ENCODE measurements at places on chromosomes 4 and X.

DNA sequence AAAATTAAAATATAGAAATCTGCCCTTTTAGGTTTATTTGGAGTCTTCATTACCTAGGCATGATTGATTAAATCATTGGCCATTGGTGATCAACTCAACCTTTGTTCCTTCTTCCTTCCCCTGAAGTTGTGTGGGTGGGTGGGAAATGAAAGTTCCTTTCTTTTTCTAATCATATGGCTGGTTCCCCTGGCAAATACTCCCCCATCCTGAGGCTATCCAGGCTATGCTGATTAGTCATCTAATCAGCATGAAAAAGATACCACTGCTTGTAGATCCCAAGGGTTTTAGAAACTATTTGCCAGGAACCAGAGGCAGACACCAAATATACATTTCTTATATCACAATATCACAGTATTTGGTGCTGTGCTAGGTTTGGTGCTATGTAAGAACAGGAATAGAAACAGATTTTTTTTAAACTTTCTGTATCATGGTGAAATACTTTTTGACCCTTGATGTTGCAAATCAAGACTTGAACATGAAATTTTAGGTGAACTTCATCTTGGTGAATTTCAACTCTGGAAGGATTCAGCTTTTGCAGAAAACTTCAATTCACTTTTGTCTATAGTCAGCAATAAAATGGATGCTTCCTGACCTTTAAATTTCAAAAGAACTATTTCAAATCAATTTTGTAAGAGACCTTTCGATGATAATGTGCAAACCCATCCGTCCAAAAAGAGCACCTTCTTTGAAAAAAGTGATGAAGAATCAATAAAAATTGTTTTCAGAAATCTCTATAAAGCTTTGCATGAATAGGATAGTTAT is 71.1 kb downstream of the CCSER1 start:
- DNase-seq: no peak

DNA sequence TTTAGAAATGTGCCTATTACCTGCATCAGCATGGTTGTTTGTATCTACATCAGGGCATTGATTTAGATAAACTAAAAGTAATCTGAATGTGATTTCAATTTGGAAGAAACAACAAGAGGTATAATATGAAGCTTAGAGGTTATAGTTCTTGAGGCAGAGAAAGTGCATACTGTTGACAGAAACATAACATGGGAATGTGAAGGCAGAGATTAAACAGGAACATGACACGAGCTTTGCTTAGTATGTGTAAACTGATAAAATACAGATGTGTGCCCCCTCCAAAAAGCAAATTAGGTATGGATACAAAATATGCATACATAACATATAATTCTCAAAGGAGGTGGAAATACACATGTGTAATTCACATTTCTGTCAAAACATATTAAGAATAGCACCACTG is 1180.2 kb upstream of the ADGRL3 start:
- no peak for DNase-seq

DNA sequence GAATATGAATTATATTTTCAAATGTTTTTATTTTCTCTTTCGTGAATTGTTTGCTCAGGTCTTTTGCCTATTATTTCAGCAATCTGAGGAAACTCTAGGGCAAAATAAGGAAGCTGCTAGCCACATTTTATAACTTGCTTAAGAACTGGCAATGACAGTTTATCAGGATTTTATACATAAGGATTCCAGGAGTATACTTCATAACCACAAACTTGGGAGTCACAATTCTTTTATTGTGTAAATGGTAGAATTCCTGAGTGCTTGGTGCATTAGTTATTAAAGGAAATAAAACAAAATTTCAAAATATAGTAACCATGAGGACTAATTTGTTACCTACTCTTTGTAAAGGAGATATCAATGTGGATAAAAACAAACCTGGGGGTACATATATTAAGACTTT is 54.4 kb downstream of the PALLD start:
- peak; percentile 88 for DNase-seq

- DNase-seq: no peak
These were observed 174.9 kb upstream of the CTSO start for GRCh38 chr4:156128616-156129015.

- peak; percentile 70 for DNase-seq
These were observed 909 bp upstream of the SLAIN2 start for GRCh38 chr4:48340276-48340964.

DNA sequence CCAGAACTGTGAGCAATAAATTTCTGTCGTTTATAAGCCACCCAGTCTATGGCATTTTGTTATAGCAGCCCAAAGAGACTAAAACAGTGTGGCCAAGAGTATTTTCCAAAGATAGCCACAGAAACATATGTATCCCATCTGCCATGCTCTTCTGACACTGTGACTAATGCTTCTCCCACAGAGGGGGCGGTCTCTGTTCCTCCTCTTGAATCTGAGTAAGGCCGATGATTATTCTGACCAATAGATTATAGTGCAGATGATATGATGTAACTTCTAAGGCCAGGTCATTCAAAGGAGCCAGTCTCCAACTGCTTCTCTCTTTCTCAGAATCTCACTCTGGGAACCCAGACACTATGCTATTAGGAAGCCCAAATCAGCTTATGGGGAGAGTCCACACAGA is 570.7 kb downstream of the BCOR start:
- DNase-seq: peak; percentile 67

DNA sequence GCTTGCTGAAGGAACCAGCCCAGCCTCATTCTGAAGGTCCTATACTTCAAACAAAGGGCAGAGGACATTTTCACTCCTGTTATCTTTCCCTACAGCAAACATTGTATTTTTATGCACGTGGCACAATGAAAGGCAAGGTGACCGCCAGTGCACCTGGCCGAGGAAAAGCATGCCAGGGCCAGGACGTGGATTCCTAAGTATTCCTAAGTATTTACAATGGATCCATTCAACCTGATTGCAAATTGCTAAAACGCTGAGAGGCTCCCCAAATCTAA is 127.9 kb upstream of the FTHL17 start:
- no peak for DNase-seq

- no peak for DNase-seq
These were observed 46.6 kb upstream of the MAGEC2 start for GRCh38 chrX:142251680-142252079.

- no peak for DNase-seq
These were observed 56.2 kb downstream of the LRRC66 start for GRCh38 chr4:51963841-51964517.

DNA sequence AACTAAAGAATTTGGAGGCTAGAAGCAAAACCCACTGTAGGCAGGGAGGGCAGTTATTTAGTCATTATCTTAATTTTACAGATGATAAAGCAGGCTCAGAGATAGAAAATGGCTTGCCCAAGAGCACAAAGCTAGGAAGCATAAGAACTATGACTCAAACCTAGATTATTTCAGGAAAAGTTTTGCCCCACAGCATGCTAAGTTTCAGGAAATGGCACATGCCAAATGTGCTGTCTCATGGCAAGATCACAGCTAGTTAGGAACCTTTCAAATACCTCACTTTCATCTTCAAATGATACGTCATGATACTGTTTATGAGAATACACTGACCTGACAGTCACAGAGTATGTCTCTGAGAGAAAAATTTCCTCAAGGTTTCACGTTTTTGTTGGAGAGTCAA is 78.5 kb upstream of the SPANXC start:
- no peak for DNase-seq

DNA sequence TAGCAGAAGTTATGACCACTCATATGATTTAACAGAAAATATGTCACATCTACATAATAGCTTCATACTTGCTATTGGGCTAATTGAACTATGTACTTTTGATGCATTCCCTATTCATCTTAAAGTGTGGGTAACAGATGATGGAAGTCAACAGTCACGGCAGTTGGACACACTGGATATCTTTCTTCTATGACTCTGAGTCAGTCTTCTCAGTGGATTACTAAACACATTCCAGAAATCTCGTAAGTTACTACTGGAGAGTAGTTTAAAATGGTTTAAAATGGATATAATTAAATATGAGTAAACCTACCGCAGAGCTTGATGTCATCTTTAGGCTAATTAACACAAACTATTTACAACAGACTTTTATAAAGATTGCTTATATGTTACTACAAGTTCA is 30.1 kb upstream of the CFAP299 start:
- DNase-seq: peak; percentile 76

GRCh38 chr4:76061982-76062381 is 12.5 kb upstream of the ART3 start:
- no peak for DNase-seq

GRCh38 chr4:23458054-23458453 is 431.8 kb downstream of the PPARGC1A start:
- DNase-seq: no peak

DNA sequence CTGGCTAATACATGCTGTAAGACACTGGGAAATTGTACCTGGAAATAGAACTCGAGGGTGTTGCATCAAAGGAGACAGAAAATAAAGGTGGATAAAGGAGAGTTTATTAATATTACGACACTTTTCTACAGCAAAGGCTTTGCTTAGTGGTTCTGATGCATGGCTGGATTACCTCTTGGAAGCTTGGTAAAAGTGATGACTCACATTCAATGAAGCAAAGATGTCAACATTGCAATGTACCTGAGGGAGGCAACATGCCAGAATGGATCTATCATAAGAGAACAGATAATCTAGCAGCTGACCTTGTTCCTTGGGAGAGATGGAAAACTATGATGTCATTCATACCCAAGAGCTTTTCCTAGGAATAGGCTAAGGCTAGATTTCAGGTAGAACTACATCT is 735.1 kb upstream of the DIAPH2 start:
- no peak for DNase-seq

- no peak for DNase-seq
These were observed 124.3 kb upstream of the GATB start for GRCh38 chr4:151885123-151885522.

DNA sequence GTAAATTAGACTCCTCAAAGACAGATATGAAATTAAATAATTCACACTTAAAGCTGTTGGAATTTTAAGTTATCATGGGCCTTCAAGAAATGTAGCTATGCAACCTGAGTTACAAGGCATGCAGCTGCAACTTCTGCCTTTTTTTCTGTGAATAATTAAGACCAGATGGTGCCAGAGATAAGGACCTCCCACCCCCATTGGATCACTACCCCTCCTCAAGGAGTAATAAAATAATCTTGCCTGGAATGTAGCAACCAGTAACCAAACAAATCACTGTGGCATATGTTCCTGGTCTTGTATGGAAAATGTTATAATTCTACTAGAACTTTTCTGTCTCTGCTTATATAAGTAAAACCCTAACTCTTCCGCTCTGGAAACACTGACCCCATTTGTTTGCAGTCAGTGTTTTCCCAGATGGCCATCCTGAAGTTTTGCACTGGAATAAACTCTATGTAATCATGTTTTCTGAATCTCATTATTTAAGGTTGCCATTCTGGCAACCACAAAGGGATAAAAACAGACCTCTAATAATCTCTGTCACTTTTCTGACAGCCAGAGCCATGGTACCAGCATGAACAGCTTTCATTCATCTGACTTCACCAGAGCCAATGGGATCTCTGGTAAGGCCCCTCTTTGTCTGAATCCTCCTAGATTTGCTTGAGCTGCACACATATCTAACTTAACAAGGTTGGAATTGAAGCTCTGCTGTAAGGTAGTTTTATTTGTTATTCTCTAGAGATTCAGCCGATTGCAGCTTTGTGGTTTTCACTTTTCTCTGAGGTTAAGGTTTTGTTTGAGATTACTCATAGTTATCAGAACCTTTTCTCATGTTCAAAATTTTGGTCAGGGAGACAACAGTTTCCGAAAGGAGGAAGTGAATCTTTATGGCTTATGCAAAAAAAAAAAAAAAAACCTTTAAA is 274.6 kb downstream of the NAF1 start:
- peak; percentile 12 for DNase-seq

DNA sequence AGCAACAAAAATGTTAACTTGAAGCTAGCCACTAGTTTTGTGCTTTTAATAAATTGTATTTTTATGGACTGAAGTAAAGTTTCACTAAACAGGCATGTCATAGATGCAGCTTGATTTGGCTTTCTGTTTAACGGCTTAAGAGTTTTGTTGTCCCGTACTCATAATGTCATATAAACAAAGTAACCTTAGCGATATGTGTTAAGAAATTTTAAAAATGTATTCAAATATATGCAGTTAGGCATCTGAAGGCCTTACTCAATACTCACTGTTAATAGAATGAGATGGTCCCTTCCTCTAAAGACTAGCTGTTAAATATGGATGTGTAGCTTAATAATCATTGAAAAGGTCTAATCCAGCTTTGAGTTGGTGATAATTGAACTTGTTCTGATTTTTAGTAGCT is 1.0 kb upstream of the SCLT1 start:
- no peak for DNase-seq

GRCh38 chr4:28225050-28225449 is 1364.4 kb downstream of the STIM2 start:
- peak; percentile 63 for DNase-seq

GRCh38 chr4:25792200-25792791 is 70.5 kb downstream of the SEL1L3 start:
- DNase-seq: peak; percentile 21

DNA sequence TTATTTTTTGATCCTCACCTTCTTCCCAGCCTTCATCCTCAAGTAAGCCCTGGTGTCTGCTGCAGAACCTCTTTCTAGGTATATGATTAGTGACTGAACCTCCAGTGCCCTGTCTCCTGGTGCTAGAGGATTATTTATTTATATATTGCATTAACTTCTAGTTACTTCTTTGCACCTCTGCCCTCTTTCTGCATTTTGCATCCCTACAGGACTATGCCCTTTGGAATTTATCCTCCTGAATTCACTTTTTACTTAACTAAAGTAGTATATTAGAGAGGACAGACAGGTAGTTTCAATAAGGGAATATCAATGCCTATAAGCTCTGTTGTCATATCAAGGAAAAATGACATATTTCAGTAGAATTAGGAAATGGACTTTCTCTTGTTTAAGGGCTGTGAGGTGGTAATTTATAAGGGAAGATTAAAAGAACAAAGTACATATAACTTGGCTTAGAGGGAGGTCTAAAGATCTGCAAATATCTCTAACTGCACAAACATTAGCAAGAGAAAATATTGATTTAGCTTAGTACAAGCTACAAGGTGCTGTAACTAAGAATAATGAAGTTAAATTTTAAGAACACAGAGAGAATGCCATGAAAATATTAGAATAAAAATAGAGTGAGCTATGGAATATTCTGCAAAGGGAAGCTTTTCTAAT is 181.7 kb downstream of the TEX13A start:
- no peak for DNase-seq

DNA sequence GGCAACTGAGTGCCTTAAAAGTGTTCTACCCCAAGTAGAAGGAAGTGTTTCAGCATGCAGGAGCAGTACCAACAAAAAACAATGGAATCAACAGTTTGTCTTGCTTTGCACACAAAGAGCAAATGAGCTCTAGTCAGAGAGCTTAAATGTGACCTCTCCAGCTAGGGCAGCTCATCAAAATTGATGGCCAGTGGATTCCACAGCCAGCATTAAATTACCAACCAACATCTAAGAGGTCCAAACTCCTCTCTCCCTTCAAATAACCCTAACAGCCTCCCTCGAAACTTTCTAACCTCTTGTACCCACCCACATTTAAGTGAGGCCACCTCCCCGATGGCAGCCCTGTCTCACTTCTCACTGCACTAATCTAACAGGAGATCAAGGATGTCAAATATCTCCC is 219.9 kb downstream of the CHIC2 start:
- no peak for DNase-seq

DNA sequence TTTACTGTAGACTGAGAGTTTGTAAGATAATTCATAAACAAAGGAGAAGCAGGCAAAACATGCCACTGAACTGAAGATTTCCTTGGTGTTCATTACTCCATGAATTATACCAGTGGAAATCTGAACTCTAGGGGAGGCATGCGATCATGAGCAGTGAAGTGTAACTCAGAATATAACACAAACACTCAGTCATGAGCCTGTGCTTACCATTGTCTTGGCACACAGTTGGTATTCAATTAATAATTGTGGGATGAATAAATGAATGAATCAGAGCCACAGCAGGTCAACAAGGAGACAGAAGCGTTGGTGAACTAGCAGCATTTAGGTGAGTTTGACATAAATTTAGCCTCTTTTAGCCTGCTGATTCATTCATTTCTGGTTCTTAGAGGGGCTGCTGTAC is 263.5 kb upstream of the DKK2 start:
- DNase-seq: no peak

All from fibroblast of skin of scalp (primary cell).